ENCODE measurements at places on chromosomes 6 and 20.

- no peak for DNase-seq
These were observed 3.3 kb upstream of the SLC35B2 start for GRCh38 chr6:44260451-44261297.

GRCh38 chr6:24522228-24523176, 27.7 kb downstream of the ALDH5A1 start:
- no peak for DNase-seq

- DNase-seq: no peak
These were observed 129.5 kb upstream of the CEP162 start for GRCh38 chr6:84356907-84357306.

GRCh38 chr6:157137501-157137900, 185.8 kb downstream of the TMEM242 start:
- DNase-seq: no peak

DNA sequence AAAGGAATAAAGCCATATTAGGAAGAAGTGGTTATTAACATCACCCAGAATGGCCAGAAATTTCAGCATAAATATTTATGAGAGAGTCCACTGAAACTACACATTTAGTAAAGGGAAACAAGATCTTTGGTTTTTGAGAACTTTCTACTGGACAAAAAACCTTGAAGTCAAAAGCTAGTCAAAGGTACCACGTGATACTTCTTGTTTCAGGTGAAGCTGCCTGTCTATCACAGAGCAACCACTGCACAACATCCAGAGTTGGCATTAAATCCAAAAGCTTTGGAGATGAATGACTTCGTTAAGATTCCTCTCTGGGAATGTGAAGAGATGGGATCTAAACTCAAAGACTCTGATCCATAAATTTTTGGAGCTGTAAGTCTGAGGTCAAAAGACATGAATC, 137.0 kb downstream of the KCNQ5 start:
- DNase-seq: no peak

- no peak for DNase-seq
These were observed 2.7 kb upstream of the MEI4 start for GRCh38 chr6:77650098-77650663.

All from activated T-cell treated with anti-CD3 and anti-CD28 coated beads, Interleukin-2, amount 50 U/mL, for 1 hour (primary cell).